ENCODE measurements at places on chromosomes 3 and 15.

DNA sequence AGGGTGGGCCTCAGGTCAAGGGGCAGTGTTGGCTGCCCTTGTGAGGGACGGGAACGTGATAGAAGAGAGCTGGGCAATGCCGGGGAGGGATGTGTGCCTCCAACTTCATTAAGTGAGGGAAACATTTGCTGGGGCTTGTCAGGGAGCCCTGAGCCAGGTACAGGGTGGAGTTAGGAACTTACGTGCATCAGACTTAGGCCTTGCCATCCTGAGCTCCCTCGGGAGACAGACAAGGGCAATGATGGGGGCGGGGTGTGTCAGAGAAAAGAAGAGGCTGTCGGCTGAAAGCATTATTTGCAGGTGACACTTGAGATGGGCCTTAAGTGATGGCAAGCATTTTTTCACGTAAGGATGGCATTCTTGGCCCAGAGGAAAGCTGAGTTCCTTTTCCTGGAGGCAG, 1.6 kb downstream of the FAM131A start:
- DNase-seq: no peak

GRCh38 chr3:137988982-137989381, 21.0 kb upstream of the CLDN18 start:
- no peak for DNase-seq

GRCh38 chr3:15542614-15543013, 21.1 kb upstream of the COLQ start:
- no peak for DNase-seq

GRCh38 chr3:53161450-53161819, 426 bp downstream of the PRKCD start:
- peak; percentile 42 for DNase-seq

GRCh38 chr3:2661078-2661477, 449.1 kb downstream of the IL5RA start:
- DNase-seq: no peak

GRCh38 chr3:125359700-125360099, 15.4 kb downstream of the ZNF148 start:
- no peak for DNase-seq
